ENCODE measurements at places on chromosomes 11 and 22.

DNA sequence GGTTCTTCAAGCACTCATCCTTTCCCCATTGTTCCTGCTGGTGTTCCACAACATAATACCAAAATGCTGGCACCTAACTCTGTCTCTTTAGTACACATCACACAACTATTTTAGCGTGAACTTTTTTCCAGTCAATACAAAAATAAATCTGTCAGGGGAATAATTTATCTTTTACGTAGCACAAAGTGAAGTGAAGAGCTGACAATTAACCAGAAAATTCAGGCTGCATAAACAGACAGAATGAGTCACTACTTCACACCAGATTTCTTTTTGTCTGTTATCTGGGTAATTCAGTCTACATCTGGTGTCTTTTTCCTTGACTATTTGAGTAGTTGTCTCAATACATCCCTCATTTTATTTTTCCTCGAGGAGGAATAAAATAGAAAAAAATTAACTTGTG lies 7.9 kb upstream of the ETS1 start:
- no peak for DNase-seq

- no peak for DNase-seq
Measured at GRCh38 chr22:37746366-37747079, 49.7 kb downstream of the TRIOBP start.

- no peak for DNase-seq
Measured at GRCh38 chr22:22410677-22411076, 97.9 kb downstream of the ZNF280B start.

DNA sequence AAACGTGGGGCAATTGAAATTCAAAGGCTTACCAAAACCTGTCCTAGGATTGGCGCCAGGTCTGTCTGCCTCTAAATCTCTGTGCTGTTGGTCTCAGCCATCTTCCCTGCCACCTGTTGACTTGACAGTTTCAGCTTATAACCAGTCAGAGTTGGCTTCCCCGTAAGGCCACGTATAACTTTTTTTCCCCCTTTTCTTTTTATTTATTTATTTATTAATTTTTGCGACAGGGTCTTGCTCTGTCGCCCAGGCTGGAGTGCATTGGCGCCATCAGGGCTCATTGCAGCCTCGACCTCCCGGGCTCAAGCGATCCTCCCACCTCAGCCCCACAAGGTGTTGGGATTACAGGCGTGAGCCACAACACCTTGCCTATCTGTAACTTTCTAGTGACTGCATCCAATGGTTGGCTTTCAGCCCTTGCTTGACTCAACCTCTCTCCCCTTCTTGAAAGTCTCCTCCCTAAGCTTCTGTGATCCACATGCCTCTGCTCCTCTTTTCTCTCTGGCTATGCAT lies 1.4 kb upstream of the SYVN1 start:
- no peak for DNase-seq

GRCh38 chr11:132777067-132777975 lies 755.0 kb downstream of the OPCML start:
- no peak for DNase-seq

DNA sequence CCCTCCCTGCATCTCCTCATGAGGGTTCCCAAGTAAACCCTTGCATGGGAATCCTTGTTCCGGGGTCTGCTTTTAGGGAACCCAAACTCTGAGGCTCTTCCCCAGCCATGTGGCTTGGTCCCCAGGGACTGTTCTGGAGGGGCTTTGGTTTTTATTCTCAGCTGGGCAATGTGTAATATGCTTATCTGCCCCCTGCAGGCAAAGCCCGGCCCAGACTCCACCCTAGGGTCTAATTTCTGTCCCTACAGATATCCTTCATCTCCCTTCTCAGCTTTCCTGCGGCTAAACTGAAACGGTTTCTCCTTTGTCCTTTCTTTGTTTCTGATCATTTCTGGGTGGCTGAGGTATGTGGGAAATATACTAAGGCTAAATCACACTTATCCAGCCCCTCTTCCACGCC lies 37.1 kb downstream of the TST start:
- no peak for DNase-seq

GRCh38 chr11:26993965-26994457 lies at the start of gene FIBIN:
FIBIN (plus strand) TSS chr11:26994112; CDS start chr11:26994527, 415 bp downstream.
- no peak for DNase-seq

GRCh38 chr11:11157185-11157584 lies 195.9 kb downstream of the CSNK2A3 start:
- DNase-seq = peak; percentile 86

GRCh38 chr22:24108073-24108472 lies 73.2 kb upstream of the SUSD2 start:
- no peak for DNase-seq

- no peak for DNase-seq
Measured at GRCh38 chr11:126695293-126695692, 305.3 kb downstream of the KIRREL3 start.

GRCh38 chr11:10899121-10899830 lies 41.4 kb upstream of the ZBED5 start:
- no peak for DNase-seq

DNA sequence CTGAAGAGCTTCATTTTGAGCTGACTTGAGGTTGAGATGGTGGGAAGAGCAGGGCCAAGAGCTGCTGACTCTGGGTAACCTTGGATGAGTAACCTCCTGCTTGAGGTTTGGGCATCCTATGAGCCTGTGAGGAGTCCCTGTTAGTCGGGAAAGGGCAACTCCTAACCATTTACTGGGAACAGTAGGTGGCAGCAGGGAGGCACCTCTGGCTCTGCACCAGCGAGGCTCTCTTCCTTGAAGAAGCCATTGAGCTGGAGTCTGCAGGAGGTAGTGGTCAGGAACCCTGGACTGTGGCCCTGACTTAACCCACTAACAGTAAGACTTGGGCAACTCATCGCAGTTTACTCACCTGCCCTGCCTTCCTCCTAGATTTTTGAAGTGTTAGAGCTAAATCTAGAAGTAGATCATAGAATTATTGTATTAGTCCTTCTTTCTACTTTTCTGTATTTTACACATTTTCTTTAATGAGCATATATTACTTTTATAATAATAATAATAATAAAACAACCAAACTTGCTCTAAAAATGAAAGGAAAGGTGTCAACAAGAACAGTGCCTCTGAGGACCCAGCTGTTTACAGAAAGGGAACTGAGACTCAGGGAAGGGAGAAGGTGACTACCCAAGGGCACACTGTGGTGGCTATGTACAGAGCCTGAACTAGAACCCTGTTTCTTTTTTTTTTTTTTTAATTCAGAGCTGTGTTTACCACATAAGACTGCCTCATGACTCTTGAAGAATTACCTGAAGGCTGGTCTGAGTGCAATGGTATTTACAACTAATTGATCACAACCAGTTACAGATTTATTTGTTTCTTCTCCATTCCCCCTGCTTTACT lies 47.5 kb downstream of the MEI1 start:
- DNase-seq = peak; percentile 75

DNA sequence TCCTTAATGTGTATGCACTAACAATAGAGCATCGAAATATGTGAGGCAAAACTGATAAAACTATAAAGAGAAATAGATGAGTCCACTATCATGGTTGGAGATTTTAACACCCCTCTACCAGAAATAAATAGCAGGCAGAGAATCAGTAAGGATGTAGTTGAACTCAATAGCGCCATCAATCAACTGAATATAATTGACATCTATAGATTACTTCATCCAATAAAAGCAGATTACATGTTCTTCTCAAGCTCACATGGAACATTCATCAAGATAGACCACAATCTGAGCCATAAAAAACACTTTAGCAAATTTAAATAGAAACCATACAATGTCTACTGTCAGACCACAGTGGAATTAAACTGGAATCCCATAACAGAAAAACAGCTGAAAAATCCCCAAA lies 46.9 kb upstream of the NUP160 start:
- no peak for DNase-seq
